ENCODE measurements at places on chromosomes 4 and X. TPM values are rescaled to one million over a fixed set of nuclear protein-coding genes. Genes with fewer than 3 reads are reported as not detected.

Gene ADGRG2
- total RNA-seq = 2.5 TPM

Gene DMRTC1B
- total RNA-seq = 1.4 TPM

Gene ANXA10
- not detected for total RNA-seq

Gene HMGB3
- 27.3 TPM for total RNA-seq

Gene SSX2
- total RNA-seq = not detected

Gene POU3F4
- not detected for total RNA-seq

Gene SLC6A14
- not detected for total RNA-seq

Gene NSG1
- total RNA-seq = 0.66 TPM

Gene TMEM150C
- 9.6 TPM for total RNA-seq

Gene MAOB
- total RNA-seq = 0.60 TPM

Gene TMPRSS11F
- not detected for total RNA-seq

Gene UGT8
- 6.6 TPM for total RNA-seq

Gene HADH
- total RNA-seq = 26.3 TPM

Gene ZMAT1
- total RNA-seq = 25.9 TPM

Gene CFI
- 66.1 TPM for total RNA-seq

Gene PRDM8
- total RNA-seq = 3.4 TPM

Gene ZCCHC4
- 14.2 TPM for total RNA-seq

Gene TRIM2
- total RNA-seq = 28.1 TPM

Gene GAB1
- 21.6 TPM for total RNA-seq

Gene SPANXN4
- not detected for total RNA-seq

Gene IL9R
- 7.1 TPM for total RNA-seq

Gene BRS3
- not detected for total RNA-seq

Gene ERCC6L
- total RNA-seq = 0.74 TPM

Gene MAGEA3
- not detected for total RNA-seq

Gene TRIML1
- not detected for total RNA-seq

Gene MUC7
- total RNA-seq = not detected

Gene ZNF185
- total RNA-seq = 7.9 TPM

Gene CACNA1F
- total RNA-seq = 1.6 TPM

Gene MAGEB17
- total RNA-seq = not detected

Gene RAB39B
- 4.1 TPM for total RNA-seq

Gene CUL4B
- total RNA-seq = 60.1 TPM

Gene MEPE
- not detected for total RNA-seq

Gene SATL1
- total RNA-seq = not detected

Gene F11
- 2.2 TPM for total RNA-seq

All from spleen (tissue), 13 donors.